ENCODE measurements at places on chromosomes 11 and 22.

DNA sequence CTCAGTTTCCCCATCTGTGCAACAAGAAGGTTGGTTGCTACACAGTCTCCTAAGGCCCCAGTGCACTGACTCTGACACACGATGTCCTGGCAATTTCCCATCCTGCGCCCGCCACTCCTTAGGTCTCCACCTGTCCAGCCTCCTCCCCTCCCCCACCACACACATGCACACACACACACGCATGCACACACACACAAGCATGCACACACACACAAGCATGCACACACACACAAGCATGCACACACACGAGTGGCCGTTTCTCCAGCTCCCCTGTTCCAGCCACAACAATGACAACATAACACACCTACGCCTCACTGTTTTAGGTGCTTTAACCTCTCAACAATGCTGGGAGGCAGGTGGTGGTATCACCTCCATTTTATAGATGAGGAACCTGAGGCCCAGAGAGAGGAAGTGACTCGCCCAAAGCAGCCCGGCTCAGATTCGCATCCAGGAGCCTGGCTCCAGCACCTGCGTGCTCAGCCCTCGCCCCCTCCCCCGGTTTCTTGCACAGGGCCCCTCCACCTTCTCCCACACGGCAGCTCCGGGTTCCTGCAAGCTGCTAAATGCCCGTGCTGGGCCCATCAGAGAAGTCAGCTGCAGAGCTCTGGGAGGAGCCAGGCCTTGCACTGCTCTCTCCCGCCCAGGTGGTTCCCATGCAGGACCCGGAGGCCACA lies 13.0 kb downstream of the CYTH4 start:
- DNase-seq = no peak

- no peak for DNase-seq
Measured at GRCh38 chr22:44207981-44208317, 27.2 kb downstream of the PARVG start.

- DNase-seq = no peak
Measured at GRCh38 chr11:67999201-67999629, 4.7 kb downstream of the UNC93B1 start.

- DNase-seq = peak; percentile 49
Measured at GRCh38 chr11:6705905-6706535, 22.9 kb upstream of the MRPL17 start.
